Activated T-cell treated with anti-CD3 and anti-CD28 coated beads, Interleukin-2, amount 50 U/mL, for 72 hours (primary cell): ENCODE measurements at places on chromosomes 5 and 9. TPM values are rescaled to one million over a fixed set of nuclear protein-coding genes. Genes with fewer than 3 reads are reported as not detected.

DNA sequence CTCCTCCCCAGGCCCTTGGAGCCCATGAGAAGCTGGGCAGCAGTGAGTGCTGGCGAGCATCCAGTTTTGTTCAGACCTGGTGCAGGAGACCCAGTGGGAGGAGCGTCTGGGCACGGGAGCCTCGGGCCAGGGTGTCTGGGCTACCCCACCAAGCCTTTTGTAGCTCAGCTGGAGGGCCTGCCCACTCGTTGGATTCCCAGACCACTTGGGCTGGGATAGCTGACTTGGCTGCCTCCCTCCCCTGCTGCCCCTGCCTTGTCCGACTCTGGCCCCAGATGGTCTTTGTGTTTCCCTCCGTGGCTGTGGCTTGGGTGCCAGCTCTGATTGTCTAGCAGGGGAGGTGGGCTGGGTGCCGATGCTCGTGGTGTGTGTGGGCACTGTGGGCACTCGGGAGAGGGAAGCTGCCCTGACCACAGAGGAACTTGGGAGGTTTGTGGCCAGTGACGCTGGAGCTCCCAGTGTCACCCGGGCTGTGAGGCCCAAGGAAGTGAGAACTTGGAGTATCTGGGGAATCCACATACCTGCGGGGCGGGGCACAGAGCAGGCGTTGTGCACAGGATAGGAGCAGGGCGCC lies 47.3 kb downstream of the WNK2 start:
- no peak for DNase-seq

GRCh38 chr5:78717674-78718584 lies 69.4 kb upstream of the LHFPL2 start:
- no peak for DNase-seq

DNA sequence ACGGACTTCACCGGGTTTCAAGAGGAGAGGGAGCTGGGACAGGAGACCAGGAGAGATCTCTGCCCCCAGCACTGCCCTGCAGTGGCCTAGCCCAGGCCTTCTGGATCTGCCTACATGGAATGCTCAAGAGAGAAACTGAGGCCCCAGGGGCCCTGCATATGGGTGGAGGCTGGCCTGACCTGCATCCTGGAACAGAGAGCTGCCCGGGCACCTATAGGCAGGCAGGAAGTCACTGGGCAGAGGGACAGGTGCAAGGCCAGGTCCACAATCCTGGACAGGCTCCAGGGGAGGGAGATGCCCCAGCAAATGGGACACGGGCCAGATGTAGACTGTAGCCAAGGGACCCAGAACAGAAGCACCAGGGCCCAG lies 98.5 kb upstream of the RUFY1 start:
- no peak for DNase-seq

GRCh38 chr5:124755565-124755964 lies 9.1 kb upstream of the ZNF608 start:
- DNase-seq, result no peak

DNA sequence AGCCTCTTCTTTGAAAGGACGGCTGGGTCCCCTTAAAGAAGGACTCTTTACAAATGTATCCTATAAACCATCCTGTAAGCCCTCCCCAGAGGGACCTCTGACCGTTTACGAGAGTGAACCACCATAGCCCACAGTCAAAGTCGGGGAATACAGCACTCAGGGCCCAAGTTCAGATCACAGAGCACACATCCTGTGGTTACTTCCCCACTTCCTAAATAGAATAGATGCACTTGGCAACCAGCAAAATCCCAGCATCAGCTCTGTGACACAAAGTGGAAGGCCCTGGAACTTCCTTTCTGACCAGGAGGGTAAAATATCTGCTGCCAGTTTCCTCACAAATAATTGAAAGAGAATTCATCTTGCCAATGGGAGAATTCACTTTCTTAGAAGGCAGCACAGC lies 6.9 kb upstream of the IGFBPL1 start:
- DNase-seq, result no peak

DNA sequence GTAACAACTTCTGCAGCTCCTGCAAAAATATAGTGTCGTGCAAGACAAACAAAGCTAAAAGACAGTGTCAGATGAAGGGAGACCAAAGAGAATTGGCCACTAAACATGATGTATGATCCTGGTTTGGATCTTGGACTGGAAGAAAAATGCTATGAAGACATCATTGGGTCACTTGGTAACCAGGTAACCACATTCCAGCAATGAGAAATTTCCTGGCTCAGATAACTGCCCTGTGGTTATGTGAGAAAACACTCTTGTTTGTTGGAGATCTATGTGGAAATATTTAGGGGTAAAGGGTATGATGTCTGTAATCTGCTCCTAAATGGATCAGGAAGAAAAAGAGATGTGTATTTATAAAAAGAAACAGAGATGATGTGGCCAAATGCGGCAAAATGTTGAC lies 45.5 kb upstream of the ANKRD33B start:
- DNase-seq, result no peak

GRCh38 chr5:77024490-77024889 lies 5.7 kb upstream of the AGGF1 start:
- no peak for DNase-seq

GRCh38 chr5:88879724-88880123 lies 3.3 kb downstream of the MEF2C start:
- DNase-seq, result no peak

DNA sequence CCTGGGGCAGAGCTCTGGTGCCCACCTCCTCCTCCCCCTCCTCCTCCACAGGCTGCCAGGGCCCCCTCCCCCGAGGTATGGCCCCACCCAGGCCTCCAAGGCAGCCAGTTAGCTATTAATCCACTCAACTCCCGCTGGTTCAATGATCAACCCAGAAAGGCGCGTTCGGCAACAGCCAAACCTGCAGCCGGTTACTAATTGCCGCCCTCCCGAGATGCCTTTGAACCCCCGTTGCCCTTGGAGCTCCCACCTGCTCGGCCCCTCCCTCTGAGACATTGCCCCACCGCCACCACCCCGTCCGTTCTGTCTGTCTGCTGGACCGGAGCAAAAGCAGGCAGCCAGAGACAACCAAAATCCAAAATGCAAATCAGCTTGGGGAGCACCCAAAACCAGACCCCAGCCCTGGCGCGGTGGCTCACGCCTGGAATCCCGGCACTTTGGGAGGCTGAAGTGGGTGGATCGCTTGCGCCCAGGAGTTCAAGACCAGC lies 25.8 kb downstream of the NOTCH1 start:
- no peak for DNase-seq

DNA sequence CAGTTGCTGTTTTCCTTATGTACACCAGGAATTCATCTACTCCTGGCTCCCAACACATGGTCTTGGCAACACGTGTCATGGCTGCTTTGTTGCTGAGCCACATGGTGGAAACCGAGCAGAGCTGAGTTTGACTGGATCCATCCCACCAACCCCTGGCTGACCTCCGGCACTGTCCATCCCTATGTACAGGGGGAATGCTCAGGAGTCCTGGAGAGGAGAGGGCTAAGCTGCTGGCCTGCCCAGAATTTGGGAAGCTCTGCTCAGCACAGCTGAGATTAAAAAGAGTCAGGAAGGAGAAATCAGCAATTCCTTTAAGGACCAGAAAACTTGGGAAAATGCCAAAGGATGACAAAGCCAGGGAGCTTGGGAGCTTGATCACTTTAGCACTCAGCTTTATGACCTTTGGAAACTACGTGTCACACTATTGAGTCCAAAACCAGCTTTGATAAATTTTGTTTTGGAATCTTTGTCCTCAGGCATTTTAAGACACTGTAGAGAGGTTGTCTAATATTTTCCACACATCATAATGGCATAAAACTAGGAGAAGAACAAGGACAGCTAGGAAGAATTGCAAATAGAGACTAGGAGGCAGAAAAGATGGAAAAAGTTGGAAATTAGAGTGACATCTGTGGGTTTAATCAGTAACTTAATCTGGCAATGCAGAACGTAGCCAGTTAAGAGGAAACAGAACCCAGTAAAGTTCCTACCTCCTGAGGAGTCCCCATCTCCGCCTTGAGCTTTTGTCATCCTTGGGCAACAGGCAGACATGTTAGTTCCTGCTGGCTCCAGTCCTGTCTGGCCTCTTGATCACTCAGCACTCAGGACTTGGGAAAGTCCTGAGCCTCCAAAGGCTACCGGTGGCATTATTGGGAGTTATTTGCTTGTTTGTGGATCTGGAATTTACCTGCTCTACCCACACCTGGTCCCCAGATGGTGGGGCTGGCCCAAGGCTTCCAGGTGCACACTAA lies 62.5 kb upstream of the PLPP1 start:
- DNase-seq, result no peak

GRCh38 chr9:130478152-130478551 lies 33.4 kb downstream of the ASS1 start:
- DNase-seq, result no peak

- no peak for DNase-seq
Measured at GRCh38 chr9:128987805-128988204, 40.3 kb downstream of the NUP188 start.

DNA sequence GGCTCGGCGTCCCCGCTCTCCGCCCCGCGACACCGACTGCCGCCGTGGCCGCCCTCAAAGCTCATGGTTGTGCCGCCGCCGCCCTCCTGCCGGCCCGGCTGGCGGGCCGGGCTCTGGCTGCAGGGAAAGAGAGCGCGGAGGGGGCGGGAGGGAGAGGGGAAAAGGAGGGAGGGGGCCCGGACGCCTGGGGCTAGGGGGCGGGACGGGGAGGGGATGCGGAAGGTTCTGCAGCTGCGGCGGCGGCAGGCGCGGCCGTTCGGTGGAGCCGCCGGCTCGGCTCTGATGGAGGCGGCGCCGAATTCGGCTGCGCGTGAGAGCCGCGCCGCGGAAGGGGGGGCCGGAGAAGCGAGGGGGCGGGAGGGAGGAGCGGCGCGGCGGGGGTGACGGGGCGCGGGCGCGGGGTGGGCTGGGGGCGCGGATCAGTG lies at the start of gene MARCHF11:
Gene MARCHF11, minus strand, starts transcription at position 281 of the 425 bp plus-strand sequence. Its CDS starts 216 bp downstream, at position 65.
- DNase-seq, result no peak

GRCh38 chr5:160833806-160834205 lies 18.2 kb downstream of the ATP10B start:
- DNase-seq, result no peak

DNA sequence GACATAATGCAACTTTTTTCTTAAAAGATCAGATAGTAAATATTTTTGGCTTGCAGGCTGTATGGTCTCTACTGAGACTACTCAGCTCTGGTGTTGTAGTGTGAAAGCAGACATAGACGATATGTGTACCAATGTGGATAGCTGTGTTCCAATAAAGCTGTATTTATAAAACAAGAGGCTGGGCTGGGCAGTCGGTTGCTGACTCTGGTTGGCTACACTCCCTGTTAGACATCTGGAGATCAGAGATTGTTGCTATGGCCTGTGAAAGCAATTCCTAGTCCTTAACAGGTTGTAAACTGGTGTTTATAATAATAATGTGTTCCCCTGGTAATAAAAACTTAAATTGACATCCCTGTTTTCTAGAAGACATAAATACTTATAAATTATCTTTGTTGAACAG lies 24.4 kb upstream of the SCAMP1 start:
- no peak for DNase-seq

DNA sequence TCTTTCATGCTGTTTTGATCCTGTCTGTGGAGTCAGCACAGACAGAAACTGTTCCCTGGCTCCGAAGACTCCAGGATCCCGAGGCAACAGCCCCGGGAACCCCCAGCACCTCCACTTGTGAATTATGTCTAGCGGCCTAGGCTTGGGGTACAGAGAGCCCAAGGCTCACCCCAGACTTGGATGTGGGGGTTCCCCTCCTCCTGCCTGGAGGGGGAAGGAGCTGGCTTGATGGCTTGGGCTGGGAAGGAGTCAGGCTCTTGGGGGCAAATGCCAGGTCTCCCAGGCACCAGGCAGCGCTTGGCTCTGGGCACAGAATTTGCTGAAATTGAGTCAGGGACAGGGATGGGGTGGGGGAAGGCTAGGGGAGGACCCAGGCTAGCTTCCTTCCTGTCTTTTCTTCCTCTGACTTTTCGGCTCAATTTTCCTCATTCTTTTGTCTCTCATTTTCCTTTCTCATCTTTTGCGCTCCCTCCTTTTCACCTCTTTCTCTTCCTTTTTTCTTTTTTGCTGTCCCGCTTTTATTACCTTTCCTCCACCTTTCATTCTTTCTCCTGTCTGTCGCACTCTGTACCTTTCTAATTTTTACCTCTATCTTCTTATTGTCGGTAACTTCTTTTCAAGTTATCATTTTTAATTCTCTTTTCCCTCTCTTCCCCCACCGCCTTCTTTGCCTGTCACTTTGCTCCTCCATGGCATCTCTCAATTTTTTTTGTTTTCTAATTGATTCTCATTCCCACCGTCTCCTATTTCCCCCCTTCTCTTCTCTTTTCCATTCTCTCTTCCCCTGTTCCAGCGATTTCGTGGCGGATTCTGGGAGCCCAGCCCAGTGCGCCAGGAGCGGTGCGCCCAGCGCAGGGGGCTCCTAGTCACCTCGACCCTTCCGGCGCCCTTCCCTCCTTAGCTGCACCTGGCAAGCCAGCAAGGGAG lies 10.5 kb downstream of the MSX2 start:
- no peak for DNase-seq

The PCDH1 gene
- 0.25 TPM for total RNA-seq

The PCDHB4 gene
- total RNA-seq, result not detected

The IL31RA gene
- 3.6 TPM for total RNA-seq

The CBY3 gene
- 0.44 TPM for total RNA-seq

The OGN gene
- total RNA-seq, result not detected

The ZFYVE16 gene
- total RNA-seq, result 11.3 TPM

The KIF4B gene
- total RNA-seq, result 0.30 TPM

The PCDHA11 gene
- total RNA-seq, result not detected

The WDR38 gene
- total RNA-seq, result not detected

The TSSK1B gene
- total RNA-seq, result not detected

The PTGS1 gene
- total RNA-seq, result 0.58 TPM

The ANKRD55 gene
- total RNA-seq, result 0.74 TPM

The PTPN3 gene
- 5.4 TPM for total RNA-seq

The MARCHF3 gene
- 12.4 TPM for total RNA-seq

The LRRC8A gene
- total RNA-seq, result 20.1 TPM

The PCDHGA4 gene
- 0.25 TPM for total RNA-seq

The MEIKIN gene
- not detected for total RNA-seq

The CDKN2A gene
- 2.8 TPM for total RNA-seq
